ENCODE measurements at places on chromosomes 5 and 9.

DNA sequence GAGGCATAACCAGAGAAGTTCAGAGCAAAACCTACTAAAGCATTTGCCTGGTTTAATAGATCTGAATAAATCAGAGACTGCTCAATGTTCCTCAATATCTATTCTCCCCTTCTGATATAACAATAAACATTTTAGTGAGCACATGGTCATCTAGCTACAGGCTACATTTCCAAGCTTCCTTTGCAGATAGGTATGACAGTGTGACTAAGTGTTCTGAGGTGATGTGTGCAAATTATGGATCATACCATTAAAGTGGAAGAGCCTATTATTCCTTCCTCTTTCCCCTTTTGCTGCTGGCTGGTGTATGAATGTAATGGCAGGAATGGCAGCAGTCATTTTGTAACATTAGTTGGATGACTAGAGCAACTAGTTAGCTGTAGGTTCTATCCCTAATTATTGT, 285.8 kb upstream of the RASA1 start:
- peaks cover 17% of the 10 kb centered on the region for H3K4me1 ChIP-seq
- no peak overlapping the region for H3K4me3 ChIP-seq
- H3K27ac ChIP-seq, result no peak overlapping the region
- H3K27me3 ChIP-seq, result no peaks in the 10 kb centered on the region
- H3K36me3 ChIP-seq, result no peaks in the 10 kb centered on the region

GRCh38 chr5:93072831-93073459, 508.1 kb downstream of the NR2F1-AS1 start:
- no peak overlapping the region for H3K4me3 ChIP-seq
- no peak for DNase-seq

DNA sequence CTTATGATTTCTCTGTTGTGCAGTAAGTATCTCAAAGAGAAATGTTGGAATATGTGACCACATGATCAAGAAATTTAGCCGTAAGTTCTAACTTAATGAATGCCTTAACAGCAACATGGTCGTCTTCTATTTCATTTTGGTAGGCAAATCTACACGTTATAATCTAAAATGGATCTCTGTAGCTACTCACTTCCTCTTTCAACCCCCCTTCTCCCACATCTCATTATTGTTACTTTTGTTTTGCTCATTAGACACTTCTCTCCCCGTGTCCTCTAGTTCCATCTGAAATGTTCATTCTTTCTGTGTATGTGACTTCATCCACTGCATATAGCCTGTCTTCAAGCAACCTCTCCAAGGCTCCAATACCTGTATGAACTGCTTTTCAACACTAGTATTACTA, 27.1 kb upstream of the LPAR1 start:
- H3K4me1 ChIP-seq, result no peaks in the 10 kb centered on the region
- H3K27ac ChIP-seq, result no peak overlapping the region
- no peak overlapping the region for H3K4me3 ChIP-seq
- H3K36me3 ChIP-seq, result no peaks in the 10 kb centered on the region

GRCh38 chr9:96294159-96294545, 7.8 kb downstream of the HSD17B3 start:
- no peak overlapping the region for H3K4me3 ChIP-seq
- H3K27me3 ChIP-seq, result no peaks in the 10 kb centered on the region

GRCh38 chr5:168646335-168646734, 67.2 kb upstream of the PANK3 start:
- no peaks in the 10 kb centered on the region for H3K27me3 ChIP-seq
- no peak overlapping the region for H3K4me3 ChIP-seq
- no peak for DNase-seq

All from RWPE2 (cell line).